Effector CD4-positive, alpha-beta T cell (primary cell): ENCODE measurements at places on chromosomes 1 and 21.

DNA sequence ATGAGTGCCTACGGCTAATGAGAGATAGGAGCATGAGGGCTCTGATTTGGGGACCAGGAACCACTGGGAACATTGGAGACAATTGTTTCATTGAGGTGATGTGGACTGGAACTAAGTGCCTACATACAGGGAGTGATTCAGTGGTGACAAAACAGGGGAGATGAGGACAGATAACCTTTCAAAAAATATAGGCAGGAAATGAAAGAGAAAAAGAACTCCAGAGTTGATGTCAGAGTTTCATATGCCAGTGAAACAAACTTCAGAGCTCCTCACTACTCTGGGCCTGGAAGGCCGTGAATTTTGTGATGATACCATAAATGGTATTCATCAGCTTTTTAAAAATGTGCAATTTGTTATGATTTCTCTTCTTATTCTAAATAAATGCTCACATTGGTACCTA, 39.3 kb downstream of the FASLG start:
- DNase-seq = no peak

DNA sequence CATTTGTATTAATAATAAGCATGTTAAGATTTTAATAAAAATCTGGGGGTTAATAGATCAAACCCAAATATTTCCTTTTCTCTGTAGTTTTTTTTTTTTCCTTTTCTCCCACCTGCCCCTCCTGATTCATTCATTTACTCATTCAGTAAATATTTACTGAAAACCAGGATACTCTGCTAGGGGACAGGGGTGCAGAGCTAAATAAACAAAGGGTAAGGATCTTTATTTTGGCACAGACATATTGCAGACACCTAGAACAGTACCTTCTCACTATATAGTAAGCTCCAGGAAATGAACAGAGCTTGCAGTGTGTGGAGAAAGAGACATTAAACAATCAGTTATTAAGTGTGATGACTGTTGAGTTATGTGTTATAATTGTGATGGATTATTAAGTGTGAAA, 60.9 kb downstream of the AK5 start:
- DNase-seq = no peak

- DNase-seq = no peak
These were observed 13.0 kb downstream of the GOLPH3L start for GRCh38 chr1:150683914-150684313.

- DNase-seq = no peak
These were observed 8.7 kb upstream of the ADCY10 start for GRCh38 chr1:167922611-167923074.

- no peak for DNase-seq
These were observed 4.3 kb downstream of the IGSF9 start for GRCh38 chr1:159941141-159941540.

DNA sequence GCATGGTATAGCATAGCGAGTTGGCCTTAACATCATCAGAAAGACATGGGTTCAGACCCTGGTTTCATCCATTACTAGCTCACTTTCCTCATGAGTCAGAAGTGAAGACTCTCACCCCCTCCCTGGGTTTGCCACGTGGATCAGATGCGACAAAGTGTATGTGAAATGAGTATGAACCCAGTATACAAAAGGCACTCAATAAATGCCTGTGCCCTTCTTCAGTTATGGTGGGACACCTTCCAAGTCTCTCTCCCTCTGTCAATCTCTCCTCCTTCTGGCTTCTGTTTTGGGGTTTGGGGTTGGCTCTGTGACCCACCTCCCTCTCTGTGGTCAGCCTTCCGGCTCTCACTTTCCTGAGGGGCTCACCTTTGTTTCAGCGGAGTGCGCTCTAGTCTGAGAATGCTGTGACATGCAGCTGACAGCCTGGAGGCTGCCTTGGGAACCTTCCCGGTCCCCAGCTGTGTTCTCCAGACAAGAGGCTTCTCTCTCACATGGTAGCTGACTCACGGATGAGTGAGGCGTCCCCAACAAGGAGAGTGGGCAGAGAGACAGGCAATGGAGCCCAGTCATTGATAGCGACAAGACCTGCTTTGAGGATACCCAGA, 155.0 kb upstream of the EDN2 start:
- no peak for DNase-seq
